Neural progenitor cell (in vitro differentiated cells): ENCODE measurements at places on chromosomes 11 and 22. TPM values are rescaled to one million over a fixed set of nuclear protein-coding genes. Genes with fewer than 3 reads are reported as not detected.

Gene YAP1
- 59.9 and 91.4 TPM in 2 replicates for total RNA-seq

GRCh38 chr11:2770761-2771301, 71.0 kb upstream of the KCNQ1OT1 start:
- H3K4me3 ChIP-seq = no peak overlapping the region
- peak; percentile 0 for DNase-seq
- H3K27me3 ChIP-seq = peaks cover 43% of the 10 kb centered on the region
- no peaks in the 10 kb centered on the region for H3K4me1 ChIP-seq
- H3K27ac ChIP-seq = no peak overlapping the region

GRCh38 chr11:17230867-17231851, 23.4 kb upstream of the PIK3C2A start:
- no peaks in the 10 kb centered on the region for H3K27me3 ChIP-seq
- no peaks in the 10 kb centered on the region for H3K36me3 ChIP-seq
- H3K4me3 ChIP-seq = no peak overlapping the region
- no peaks in the 10 kb centered on the region for H3K4me1 ChIP-seq
- H3K27ac ChIP-seq = no peak overlapping the region

GRCh38 chr11:104965735-104966134, 2.6 kb downstream of the CASP4 start:
- no peaks in the 10 kb centered on the region for H3K27me3 ChIP-seq
- no peak overlapping the region for H3K4me3 ChIP-seq
- peaks cover 8% of the 10 kb centered on the region for H3K4me1 ChIP-seq
- H3K36me3 ChIP-seq = peaks cover 3% of the 10 kb centered on the region

DNA sequence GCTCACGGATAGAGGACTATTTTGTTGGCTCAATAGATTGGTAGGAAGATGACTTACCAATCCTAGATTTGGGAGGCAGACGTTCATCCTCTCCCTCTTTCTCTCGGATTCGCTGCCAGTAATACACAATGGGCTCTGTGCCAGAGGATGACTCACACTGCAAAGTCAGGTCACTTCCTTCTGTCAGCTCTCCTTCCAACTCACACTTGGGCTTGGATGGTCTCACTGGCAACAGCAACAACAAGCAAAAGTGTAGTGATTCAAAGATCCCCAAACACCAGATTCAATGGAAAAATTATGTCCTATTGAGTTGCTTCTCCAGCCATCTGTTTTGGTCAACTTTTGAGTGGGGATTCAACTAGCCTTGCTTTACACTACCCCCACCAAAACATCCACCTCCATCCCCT, 21.7 kb upstream of the HSPA8 start:
- H3K27ac ChIP-seq = no peak overlapping the region
- no peaks in the 10 kb centered on the region for H3K27me3 ChIP-seq
- no peak for DNase-seq
- no peaks in the 10 kb centered on the region for H3K36me3 ChIP-seq
- H3K4me1 ChIP-seq = no peaks in the 10 kb centered on the region
- no peak overlapping the region for H3K4me3 ChIP-seq

Gene CHRNA10
- total RNA-seq = 0.21 and 0.62 TPM in 2 replicates

GRCh38 chr11:23542189-23542588, 681.9 kb upstream of the CCDC179 start:
- no peak overlapping the region for H3K4me3 ChIP-seq
- H3K4me1 ChIP-seq = no peaks in the 10 kb centered on the region
- H3K36me3 ChIP-seq = no peaks in the 10 kb centered on the region
- no peak overlapping the region for H3K27ac ChIP-seq
- no peak for DNase-seq

DNA sequence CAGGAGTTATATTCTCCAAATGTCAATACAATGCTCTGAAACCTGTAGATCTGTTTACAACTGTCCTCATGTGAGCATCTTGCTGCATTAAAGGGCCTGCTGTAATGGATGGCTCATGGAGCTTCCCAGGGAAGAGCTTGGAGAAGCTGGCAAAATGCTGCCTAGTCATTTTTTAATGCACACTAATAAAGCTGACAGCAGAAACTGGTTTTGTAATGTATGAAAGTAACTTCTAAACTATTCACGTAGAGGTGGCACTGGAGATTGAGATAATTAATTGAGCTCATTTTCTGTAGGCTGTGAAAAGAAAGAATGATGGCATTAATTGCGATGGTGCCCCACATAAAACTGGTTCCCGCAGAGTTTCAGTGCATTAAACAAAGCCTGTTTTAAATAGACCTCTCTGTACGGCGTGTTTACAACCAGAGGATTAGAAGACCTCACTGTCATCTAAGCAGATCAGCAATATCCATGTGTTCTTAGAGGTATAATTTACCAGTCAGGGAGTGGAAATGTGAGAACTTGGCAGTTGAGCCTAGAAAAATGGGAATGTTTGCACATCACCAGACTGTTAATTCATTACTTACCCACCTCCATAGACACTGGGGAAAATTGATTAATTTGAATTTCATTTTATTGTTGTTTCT, 16.0 kb downstream of the POLA2 start:
- DNase-seq = no peak
- H3K27ac ChIP-seq = no peak overlapping the region
- peaks cover 14% of the 10 kb centered on the region for H3K36me3 ChIP-seq

Gene ESAM
- 0.26 and 0.81 TPM in 2 replicates for total RNA-seq

DNA sequence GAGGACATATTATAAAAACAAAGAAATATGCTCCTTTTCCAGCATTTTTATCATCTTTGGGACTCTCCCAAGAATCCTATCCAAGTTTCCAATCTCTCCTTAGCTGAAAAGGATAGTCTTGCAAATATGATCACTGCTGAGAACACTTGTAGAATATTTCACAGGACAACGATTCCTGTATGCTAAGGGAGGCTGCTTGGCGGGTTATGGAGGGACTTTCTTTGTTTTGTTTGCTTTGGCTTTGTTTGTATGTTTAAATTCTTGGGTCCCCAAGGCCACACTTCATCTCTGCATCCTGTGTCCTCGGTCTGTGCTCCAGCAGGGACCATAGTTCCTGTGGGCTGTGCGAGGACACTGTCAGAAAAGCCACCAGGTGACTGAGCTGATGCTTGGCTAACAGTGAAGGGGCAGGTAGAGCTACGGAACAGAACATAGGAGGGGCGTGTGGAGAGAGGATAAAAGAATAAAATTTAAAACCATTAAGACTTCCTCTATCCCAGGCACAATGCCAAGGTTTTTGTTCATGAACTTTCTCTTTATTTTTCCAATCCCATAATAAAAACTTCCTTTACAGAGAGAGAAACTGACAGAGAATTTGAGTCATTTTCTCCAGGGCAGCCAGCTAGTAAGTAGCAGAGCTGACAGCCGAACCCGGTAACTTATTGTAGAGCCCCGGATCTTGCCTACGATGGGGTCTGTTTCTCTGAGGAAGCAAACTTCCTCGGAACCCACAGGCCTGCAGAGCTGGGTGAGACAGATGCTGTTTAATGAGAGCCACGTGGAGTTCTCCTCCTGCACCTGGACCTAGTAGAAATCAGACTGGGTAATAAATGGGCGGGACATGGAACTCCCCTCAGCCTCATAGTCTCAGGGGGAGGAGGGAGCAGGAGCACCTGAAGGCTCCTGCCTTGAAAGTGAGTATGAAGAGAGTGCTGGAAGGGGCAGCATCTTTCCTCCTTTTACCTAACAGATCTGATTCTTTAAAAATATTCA, at the start of gene IZUMO1R:
TSS of gene IZUMO1R (plus strand) at position 615 of the 993 bp plus-strand sequence. CDS start 1,057 bp downstream, outside the sequence.
- no peak within 1 kb of the TSS for H3K27ac ChIP-seq
- no peaks in the 10 kb centered on the region for H3K27me3 ChIP-seq
- H3K4me1 ChIP-seq = peaks cover 4% of the 10 kb centered on the region
- no peak for DNase-seq
- no peak within 1 kb of the TSS for H3K4me3 ChIP-seq
- H3K36me3 ChIP-seq = no peaks in the 10 kb centered on the region

DNA sequence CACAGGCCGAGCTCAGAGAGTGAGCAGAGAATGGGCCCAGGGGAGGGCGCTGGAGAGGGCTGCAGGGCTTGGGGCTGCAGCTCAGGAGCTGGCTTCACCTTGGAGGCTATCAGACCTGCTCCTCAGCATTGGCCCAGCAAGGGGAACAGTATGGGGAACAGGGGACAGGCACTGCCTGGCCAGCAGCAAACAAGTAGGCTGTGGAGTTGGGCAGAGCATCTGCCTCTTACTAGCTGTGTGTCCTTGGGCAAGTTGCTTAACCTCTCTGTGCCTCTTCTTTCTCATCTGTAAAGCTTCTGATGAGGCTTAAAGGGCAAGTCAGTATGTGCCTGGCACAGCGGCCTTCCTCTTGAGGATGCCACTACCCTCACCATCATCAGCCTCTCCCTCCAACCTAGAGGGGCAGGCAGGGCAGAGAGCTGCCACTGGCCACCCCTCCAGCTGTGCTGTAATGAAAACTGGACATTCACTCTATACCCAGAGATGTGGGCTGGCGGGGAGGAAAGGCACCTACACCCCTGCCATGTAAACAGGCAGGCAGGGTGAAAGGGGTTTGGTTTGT, 7.5 kb upstream of the CDKN1C start:
- H3K27ac ChIP-seq = no peak overlapping the region
- H3K4me1 ChIP-seq = peaks cover 14% of the 10 kb centered on the region
- H3K36me3 ChIP-seq = no peaks in the 10 kb centered on the region

Gene SRPRA
- total RNA-seq = 40.0 and 58.1 TPM in 2 replicates

Gene RPL3
- 3,021 and 4,709 TPM in 2 replicates for total RNA-seq

- no peak overlapping the region for H3K27ac ChIP-seq
- H3K4me3 ChIP-seq = no peak overlapping the region
- H3K4me1 ChIP-seq = no peaks in the 10 kb centered on the region
- DNase-seq = no peak
- no peaks in the 10 kb centered on the region for H3K27me3 ChIP-seq
Measured at GRCh38 chr11:87832211-87832610, 343.0 kb downstream of the RAB38 start.

GRCh38 chr11:125892071-125892470, 4.6 kb downstream of the HYLS1 start:
- no peaks in the 10 kb centered on the region for H3K36me3 ChIP-seq
- DNase-seq = no peak
- no peaks in the 10 kb centered on the region for H3K27me3 ChIP-seq
- H3K27ac ChIP-seq = no peak overlapping the region
- no peak overlapping the region for H3K4me3 ChIP-seq

- peaks cover 21% of the 10 kb centered on the region for H3K4me1 ChIP-seq
- H3K27me3 ChIP-seq = no peaks in the 10 kb centered on the region
- H3K4me3 ChIP-seq = no peak overlapping the region
- peak overlapping the region; percentile 53 for H3K27ac ChIP-seq
Measured at GRCh38 chr22:20249797-20250354, 18.2 kb downstream of the RTN4R start.
